RWPE2 (cell line): ENCODE measurements at places on chromosomes 7 and 10.

DNA sequence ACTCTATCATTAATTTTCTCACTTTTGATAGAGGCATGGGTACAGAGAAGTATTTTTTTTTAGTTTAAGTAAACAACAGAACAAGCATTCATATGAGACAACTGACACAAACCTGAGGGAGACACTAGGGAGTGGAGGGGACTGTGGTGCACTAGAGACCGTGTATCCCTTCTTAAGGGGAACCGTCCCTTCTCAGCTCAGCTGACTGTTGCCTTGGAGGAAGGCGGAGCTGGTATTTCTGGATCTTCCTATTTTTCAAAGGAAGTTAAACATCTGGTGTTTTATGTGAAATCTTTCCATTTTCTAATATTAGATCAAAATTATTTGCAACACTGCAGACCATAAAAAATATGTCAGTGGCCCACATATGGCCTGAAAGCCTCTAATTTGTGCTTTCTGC, 113.6 kb upstream of the MACROH2A2 start:
- DNase-seq, result no peak

- DNase-seq, result no peak
Measured at GRCh38 chr10:454860-455259, 234.6 kb downstream of the DIP2C start.

DNA sequence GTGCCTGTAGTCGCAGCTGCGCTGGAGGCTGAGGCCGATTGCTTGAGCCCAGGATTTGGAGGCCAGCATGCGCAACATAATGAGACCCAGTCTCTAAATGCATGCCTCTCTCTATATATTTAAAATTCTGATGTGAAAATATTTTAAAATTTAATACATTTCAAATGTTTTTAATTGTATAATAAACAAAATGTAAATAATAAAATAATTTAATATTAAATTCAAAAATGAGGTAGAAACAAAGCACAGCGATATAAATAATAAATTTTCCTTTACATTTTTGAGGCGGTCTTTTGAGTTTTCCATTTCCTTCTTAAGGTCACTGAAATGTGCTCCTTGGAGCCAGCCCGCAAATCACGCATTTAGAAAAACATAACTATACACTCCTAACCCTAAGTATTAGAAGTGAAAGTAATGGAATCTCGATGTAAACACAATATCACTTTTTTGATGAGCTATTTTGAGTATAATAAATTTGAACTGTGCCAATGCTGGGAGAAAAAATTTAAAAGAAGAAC, 523 bp upstream of the CDK1 start:
- DNase-seq, result no peak

DNA sequence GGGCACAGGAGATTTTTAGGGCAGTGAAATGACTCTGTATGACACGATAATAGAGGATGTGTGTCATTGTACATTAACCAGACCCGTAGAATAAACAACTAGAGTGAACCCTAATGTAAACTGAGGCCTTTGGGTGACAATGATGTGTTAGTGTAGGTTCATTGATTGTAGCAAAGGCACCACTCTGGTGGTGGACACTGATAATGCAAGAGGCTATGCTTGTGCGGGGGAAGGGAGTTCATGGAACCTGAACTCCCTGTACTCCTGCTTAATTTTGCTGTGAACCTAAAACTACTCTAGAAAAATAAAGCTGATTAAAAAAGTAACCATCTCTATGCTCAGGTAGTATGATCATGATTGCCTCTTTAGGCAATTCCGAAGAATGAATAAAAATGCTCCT, 96.3 kb upstream of the VIPR2 start:
- no peak for DNase-seq
